ENCODE measurements at places on chromosomes 2 and 18.

DNA sequence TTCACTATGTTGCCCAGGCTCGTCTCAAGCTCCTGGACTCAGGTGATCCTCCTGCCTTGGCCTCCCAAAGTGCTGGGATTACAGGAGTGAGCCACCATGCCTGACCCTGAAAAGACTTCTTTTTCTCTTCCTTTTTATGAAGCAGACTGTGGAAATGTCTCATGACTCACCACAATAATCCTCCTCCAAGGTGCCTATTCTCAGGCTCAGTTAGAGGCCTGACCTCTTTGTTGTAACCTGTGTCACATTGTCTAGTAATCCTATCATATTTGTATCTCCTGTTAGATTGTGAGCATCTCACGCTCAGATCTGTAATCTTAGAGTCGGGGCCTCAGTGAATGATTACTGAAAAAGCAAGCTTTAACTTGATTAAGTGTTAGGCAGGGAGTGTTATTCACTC lies 18.3 kb upstream of the TAF4B start:
- no peak for DNase-seq

DNA sequence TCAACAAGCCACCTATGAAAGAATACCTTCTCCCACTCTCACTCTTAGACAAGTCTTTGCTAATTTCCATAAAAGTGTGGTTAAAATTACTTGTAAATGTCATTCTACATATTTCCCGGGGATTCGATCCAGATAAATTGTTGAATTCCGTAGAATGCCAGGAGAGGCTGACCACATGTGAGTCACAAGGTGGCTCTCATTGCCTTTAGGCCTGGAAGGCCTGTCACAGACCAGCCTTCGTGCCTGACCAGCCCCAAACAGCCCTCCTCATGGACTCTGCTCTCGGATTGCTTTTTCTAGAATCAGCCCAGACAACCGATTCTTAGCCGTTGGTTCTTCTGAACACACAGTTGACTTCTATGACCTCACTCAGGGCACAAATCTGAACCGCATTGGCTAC lies 86.0 kb downstream of the RTN4 start:
- DNase-seq: no peak

DNA sequence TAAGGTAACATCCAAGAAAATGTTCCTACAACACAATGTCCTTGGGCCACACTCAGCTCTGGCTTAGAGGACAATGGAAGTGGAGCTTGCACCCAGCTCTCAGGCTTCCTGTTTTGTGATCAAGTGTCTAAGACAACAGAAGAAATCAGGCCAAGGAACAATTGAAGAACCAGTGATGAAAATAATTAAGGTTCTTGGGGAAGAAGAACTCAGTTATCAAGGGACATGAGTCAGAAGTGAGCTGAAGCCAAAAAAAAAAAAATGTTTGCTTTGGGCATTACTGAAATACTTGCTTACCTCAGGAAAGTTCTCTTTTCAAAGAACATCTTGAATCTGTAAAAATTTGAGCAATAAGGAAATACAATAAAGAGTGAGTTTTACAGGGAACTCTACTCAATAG lies 299.0 kb downstream of the FBXO15 start:
- no peak for DNase-seq

DNA sequence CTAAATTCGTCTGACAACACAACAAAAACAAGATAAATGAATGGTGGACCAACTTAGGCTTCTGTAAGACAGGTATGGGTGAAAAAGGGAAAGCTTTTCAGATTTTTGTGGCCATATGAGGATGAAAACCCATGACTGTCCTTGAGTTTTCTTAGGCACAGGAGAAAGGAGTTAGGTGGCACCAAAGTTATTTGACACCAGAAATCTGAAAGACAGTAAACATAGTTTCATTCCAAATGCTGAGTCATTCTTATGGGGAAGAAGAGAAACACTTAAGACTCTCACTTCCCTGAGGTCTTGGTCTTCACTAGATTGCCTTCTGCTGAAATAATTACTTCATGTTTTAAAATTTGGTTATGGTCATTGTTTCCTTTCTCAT lies 5.2 kb upstream of the GPD2 start:
- DNase-seq: no peak

DNA sequence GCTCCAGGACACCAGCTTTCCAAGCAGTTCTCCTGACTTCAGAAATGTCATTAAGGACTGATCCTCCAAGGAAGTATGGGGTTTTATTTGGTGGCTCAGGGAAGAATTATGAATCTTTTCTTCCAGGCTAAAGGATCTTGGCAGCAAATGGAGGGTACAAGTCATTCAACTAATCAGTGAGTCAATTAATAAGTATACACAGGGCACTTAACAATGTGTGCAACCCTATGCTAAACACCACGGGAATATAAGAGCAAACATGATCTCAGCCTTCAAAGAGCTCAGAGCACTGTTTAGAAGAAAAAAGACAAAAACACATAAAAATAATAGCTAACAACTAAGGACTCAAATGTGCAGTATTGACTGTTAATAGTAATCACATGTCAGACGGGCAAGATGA lies 234.5 kb downstream of the SETBP1 start:
- DNase-seq: no peak

- no peak for DNase-seq
Observed at GRCh38 chr2:176149939-176150583, 1.3 kb upstream of the HOXD4 start.

GRCh38 chr2:237210763-237211162 lies 125.1 kb downstream of the COPS8 start:
- no peak for DNase-seq

- no peak for DNase-seq
Observed at GRCh38 chr2:132588576-132588975, 81.4 kb downstream of the LYPD1 start.

DNA sequence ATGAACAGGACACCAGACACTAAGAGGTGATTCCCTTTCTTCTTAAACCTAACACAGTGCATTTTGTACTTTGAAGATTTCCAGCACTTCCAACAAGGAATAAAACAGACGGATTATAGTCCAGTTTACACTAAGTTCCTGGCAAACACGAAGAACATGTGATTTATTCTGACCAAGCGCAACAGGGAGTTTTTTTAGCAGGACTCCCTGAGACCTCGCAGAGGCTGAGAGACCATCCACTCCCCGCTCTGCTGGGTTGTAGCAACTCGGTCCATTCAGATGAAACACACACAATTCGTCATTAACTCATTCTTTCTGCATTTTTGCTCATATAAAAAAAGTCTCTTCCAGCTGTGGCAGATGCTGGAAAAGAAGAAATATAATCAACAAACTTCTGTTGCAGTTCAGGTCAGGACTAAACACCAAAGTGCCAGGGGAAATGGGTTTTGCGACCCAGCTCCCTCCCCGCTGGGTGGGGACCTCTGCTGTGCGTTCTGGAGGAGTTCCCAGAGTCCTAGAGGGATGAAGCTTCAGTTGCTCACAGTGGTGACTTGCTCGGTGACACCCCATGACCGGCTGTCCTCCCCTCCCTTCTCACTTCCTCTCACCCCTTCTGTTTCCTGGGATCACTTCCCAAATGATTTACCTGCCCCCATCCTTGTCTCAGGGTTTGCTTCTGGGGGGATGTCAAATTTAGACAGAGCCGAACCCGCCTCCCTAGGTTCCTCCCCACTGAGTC lies 52.5 kb downstream of the KCNF1 start:
- no peak for DNase-seq

GRCh38 chr18:902229-902628 lies 2.4 kb upstream of the ADCYAP1 start:
- DNase-seq: no peak

DNA sequence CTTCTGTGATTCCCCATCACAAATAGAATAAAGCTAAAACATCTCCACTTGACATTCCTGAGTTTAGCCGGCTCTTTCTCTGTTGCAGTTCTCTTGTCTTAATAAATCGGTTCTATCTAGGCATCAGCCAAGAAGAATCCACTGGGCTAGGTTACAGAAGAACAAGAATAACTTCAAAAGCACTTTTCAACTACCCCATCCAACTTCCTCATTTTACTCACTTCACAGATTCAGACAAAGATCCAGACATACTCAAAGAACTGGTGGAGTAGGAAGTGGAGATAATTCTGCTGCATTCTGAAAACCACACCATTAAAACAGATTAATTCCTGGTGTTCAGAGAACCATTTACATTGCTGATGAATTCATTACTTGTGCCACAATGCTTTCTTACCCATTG lies 9.6 kb upstream of the ALPK2 start:
- no peak for DNase-seq

GRCh38 chr2:9032121-9032520 lies 28.6 kb upstream of the MBOAT2 start:
- no peak for DNase-seq

DNA sequence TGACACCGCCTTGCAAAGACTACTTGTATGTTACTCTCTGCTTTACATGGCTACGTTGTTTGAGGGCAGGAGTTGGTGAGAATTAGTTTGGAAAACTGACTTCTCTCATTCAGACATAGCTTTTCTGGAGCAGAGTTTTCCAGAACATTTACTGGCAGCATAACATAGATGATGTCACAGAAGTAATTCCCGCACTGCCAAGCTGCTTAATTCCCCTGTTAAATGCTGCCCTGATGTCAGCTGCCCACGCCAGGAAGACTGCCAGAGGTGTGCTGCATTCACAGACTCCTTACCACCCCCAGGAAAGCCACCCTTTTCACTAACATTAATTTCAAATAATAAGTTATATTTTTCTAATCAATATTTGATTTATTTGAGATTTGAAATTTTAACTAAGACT lies 24.7 kb upstream of the PTPN2 start:
- no peak for DNase-seq

GRCh38 chr2:60054571-60055340 lies 498.7 kb downstream of the BCL11A start:
- no peak for DNase-seq

GRCh38 chr2:136133586-136133985 lies 15.6 kb upstream of the CXCR4 start:
- DNase-seq: no peak

- DNase-seq: no peak
Observed at GRCh38 chr2:200104015-200104414, 148.6 kb downstream of the MAIP1 start.

GRCh38 chr2:203809084-203809521 lies 58.5 kb upstream of the CTLA4 start:
- DNase-seq: no peak

DNA sequence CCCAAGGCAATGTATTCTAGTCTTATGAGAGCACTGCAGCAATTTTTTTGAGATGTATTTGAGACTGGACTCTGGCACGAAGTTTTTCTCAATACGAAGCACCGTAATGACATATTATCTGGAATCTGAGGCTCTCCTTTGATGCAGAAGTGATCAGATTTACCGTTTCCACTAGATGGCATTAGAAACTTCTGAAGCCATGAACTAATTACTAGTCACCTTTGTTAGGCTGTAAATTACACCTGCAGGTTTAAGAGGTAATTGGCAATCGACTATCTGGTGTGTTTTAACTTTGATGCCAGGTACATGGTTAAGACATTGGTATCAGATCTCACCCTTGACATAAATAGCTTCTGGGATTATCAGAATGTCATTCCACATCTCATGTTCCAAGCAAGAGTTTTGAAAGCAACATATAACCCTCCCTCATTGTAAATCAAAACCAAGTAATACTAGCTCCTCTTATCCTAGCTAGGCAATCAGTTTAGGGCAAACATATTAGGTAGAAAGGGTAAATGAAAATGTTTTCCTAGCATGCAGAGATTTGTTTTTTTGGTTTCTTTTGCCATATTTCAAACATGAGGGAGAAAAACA lies 254.6 kb upstream of the SPRED2 start:
- DNase-seq: no peak

GRCh38 chr18:29191263-29191662 lies 1014.3 kb upstream of the CDH2 start:
- no peak for DNase-seq

- DNase-seq: no peak
Observed at GRCh38 chr2:72276356-72276755, 128.7 kb upstream of the CYP26B1 start.

Measured in stimulated activated naive CD4-positive, alpha-beta T cell treated with Interleukin-2 at 50 U/mL for 16 hours (primary cell).